Tibial nerve (tissue), 4 donors: ENCODE measurements at places on chromosomes 16 and 17. TPM values are rescaled to one million over a fixed set of nuclear protein-coding genes. Genes with fewer than 3 reads are reported as not detected.

FSCN2 gene
- 0.42 TPM for total RNA-seq

ANKS3 gene
- total RNA-seq: 58.8 TPM

CCDC40 gene
- total RNA-seq: 11.4 TPM

SEPTIN1 gene
- 3.6 TPM for total RNA-seq

PABPN1L gene
- total RNA-seq: not detected

TMEM238L gene
- total RNA-seq: not detected

SPATA2L gene
- total RNA-seq: 33.6 TPM

ATXN2L gene
- total RNA-seq: 121 TPM

SLFN14 gene
- not detected for total RNA-seq

KRT40 gene
- total RNA-seq: not detected

RRN3 gene
- 33.9 TPM for total RNA-seq

DPEP3 gene
- total RNA-seq: 0.66 TPM

MYLK3 gene
- total RNA-seq: 0.30 TPM

ASGR1 gene
- total RNA-seq: 0.21 TPM

SP6 gene
- total RNA-seq: 0.63 TPM

KRTAP4-6 gene
- not detected for total RNA-seq

CRYM gene
- total RNA-seq: not detected

ENPP7 gene
- not detected for total RNA-seq

HSD11B2 gene
- total RNA-seq: 0.60 TPM

TBX6 gene
- not detected for total RNA-seq

P2RX1 gene
- 3.9 TPM for total RNA-seq

SPIRE2 gene
- total RNA-seq: 3.1 TPM

CCL2 gene
- total RNA-seq: 47.5 TPM

GUCY2D gene
- not detected for total RNA-seq

OR4D1 gene
- total RNA-seq: not detected

PPY gene
- total RNA-seq: not detected

ABCA10 gene
- 101 TPM for total RNA-seq

MT4 gene
- total RNA-seq: not detected

HOXB5 gene
- 1.6 TPM for total RNA-seq

C16orf92 gene
- total RNA-seq: not detected

ABCC12 gene
- under 0.01 TPM for total RNA-seq

KRT9 gene
- total RNA-seq: not detected

MPP3 gene
- 19.5 TPM for total RNA-seq

KRTAP16-1 gene
- total RNA-seq: not detected

PRSS53 gene
- 5.4 TPM for total RNA-seq

TGFB1I1 gene
- 68.7 TPM for total RNA-seq

SYT17 gene
- total RNA-seq: 17.1 TPM

HS3ST3A1 gene
- total RNA-seq: not detected

TBC1D3I gene
- 2.7 TPM for total RNA-seq

ZNF688 gene
- total RNA-seq: 28.6 TPM
